Activated CD4-positive, alpha-beta T cell treated with anti-CD3 and anti-CD28 coated beads, Interleukin-2, amount 10 ng/mL, durations not matched to agents 24 days and 14 days (primary cell): ENCODE measurements at places on chromosomes 2 and 18.

DNA sequence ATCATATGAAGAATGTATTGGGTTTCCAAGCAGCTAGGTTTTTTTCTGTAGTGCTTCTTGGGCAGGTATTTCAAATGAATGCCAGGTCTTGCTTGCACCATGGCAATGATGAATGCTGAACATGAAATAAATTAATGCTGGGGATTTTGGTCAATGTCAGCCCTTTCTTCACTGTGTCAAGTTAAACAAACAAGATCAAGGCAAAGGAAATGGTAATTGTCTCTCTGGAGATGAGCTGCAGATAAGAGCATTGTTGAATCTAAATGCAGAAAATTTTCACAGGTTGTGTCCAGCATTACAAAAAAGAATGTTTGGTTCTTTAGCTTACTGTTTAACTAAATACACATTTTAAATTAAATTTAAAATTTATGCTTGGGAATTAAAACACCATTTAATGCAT, 144.3 kb downstream of the GPD2 start:
- DNase-seq: peak; percentile 57

DNA sequence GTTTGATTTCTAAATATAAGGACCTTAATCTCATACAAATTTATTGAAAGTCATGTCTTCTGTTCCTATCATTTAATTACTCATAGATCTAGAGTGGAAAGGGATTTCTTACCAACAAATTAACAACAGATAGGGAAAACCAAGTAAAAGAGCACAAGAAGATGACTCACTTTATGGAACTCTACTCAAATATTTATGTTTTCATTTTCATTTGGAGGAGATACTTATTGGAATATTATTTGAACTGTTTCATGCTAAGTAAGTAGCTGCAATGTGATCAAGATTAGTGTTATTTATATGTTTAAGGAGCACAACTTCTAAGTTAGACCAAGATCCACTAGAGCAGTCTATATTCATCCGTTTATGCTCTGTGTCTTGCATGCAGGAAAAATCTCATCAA, 1.3 kb downstream of the NT5C1B start:
- no peak for DNase-seq

GRCh38 chr2:219772103-219772635, 144.7 kb downstream of the SLC4A3 start:
- DNase-seq: no peak

GRCh38 chr18:58413667-58414628, 214.9 kb downstream of the ALPK2 start:
- no peak for DNase-seq

DNA sequence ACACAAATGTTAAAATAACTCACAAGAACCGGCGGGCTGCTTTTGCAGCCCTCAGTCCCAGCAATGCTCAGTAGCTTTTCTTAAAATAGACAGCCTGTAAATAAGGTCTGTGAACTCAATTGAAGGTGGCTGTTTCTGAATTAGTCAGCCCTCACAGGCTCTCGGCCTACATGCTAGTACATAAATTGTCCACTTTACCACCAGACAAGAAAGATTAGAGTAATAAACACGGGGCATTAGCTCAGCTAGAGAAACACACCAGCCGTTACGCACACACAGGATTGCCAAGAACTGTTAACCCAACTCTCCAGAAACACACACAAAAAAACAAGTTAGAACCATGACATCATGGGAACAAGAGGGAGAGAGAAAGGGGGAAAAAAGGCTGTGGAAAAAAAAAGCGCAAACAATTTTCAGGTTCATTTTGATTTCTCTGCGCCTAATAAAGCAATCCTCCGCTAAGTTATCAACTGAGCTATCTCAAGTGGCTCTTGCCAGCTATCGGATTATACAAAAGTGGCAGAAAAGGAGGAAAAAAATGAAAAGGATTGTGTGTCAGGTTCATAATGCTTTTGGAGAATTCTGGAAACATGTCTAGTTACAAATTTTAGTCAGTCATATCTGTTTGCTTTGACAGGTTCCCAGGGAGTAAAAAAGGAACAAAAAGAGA, 89.1 kb downstream of the ZEB2 start:
- no peak for DNase-seq

DNA sequence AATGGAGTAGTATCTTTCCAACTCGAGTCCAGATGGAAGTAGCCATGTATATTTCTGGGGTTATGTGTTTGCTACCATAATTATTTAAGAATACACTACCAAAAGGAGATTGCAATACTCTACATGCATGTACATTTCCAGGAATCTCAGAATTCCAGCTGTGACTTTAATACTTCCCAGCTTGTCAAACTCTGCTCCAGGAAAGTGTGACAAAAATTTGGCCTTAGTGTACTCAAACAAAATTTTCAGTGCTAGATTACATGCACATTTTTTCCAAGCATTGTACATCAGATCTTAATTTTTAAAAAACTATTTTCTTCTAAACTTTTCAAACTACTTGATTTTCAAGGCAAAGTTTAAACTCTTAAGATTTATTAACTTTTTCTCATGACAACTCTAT, 1791.6 kb downstream of the SUCLG1 start:
- DNase-seq: no peak

GRCh38 chr2:186687807-186688211, 6.1 kb upstream of the FAM171B start:
- DNase-seq: no peak

GRCh38 chr18:59049721-59050660, 89.7 kb upstream of the SEC11C start:
- DNase-seq: no peak

DNA sequence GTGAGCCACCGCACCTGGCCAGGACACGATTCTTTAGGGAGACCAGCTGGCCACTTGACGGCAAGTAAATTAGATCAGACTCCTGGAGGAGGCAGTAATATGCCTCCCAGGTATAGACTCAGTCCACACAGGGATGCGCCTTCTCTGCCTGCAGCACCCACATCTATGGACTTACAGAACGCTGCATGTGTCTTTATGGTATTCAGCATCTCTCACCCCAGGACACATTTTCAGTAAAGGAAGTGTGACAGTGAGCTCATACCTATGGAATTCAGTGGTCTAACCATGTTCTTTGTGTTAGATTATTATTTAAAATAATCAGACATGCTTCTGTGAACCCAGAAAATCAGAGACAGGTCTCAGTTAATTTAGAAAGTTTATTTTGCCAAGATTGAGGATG, 5.9 kb upstream of the NARS1 start:
- no peak for DNase-seq
